ENCODE measurements at places on chromosomes 1 and 21.
A peak's percentile ranks its signal among the peaks of the same experiment; 100 is the strongest.

GRCh38 chr1:39086865-39087409 is 60.8 kb downstream of the NDUFS5 start:
- DNase-seq = no peak

GRCh38 chr1:54268762-54269297 is 68.9 kb downstream of the MRPL37 start:
- no peak for DNase-seq

GRCh38 chr1:5651964-5652821 is 340.0 kb downstream of the NPHP4 start:
- no peak for DNase-seq

GRCh38 chr1:67058242-67058641 is 4.3 kb upstream of the SLC35D1 start:
- no peak for DNase-seq

GRCh38 chr21:45856906-45857305 is 124.7 kb upstream of the COL6A1 start:
- no peak for DNase-seq

DNA sequence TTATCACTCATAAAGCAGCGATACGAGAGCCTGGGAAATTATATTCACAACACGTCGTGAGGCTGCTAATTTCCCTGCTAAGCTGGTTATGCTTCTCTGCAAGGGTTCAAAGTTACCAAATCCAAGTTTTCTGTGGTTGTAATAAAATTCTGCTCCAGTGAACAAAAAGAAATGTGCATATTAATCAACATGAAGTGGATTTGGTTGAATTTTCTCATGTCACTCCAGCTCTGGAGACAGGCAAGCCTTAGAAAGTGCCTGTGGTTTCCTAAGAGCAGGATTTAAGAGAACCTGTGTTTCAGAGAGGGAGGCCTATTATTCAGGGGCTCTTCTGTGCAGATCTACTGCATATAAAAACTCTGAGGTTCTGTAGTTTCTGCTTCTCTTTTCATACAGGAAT is 87.5 kb downstream of the WLS start:
- no peak for DNase-seq

DNA sequence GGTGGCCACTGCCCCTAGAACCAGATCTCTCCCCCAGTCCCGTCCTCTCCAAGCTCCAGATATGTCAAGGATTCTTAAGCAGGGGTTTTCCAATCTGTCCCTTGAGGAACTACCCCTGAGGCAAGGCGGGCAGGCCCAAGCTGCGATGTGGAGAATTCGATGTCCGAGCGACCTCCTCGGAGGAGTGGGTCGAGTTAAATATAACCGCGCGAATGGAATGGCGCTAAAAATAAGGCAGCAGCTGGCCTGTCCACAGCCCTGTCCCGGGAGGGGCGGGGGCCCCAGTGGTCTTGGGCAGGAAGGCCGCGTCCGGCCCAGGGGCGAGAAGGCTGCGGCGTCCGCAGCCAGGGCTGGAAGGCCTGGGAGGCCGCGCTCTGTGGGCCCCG is 5.8 kb upstream of the FOXD3 start:
- DNase-seq = no peak

DNA sequence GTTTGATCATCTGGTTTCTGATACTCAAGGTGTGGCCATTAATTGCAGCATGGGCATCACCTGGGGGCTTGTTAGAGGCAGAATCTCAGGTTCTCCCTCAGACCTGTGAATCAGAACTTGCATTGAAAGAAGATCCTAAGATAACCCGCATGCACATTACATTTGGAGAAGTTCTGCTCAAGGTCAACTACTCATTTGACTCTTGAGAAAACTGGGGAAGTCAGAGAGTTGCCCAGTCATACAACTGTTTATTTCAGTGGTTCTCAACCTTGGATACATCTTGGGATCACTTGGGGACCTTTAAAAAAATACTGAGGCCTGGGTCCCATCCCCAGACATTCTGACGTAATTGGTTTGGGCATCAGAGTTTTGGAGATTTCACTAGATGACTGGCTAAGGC is 30.5 kb downstream of the CAMTA1 start:
- no peak for DNase-seq

- no peak for DNase-seq
These were observed 30.3 kb upstream of the ID3 start for GRCh38 chr1:23589585-23589986.

DNA sequence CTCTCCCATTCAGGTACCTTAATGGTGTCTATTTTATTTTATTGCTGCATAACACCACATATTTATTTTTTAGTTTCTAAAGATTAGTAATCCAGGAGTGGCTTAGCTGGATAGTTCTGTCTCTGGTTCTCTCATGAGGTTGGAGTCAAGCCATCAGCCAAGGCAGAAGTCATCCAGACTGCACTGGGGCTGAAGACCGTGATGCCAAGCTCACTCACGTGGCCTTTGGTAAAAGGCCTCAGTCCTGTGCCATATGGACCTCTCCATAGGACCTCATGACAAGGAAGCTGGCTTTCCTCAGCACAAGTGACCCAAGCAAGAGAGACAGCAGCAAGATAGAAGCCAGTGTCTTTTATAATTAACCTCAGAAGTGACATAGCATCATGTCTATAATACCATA is 23.0 kb upstream of the DDR2 start:
- DNase-seq = no peak

GRCh38 chr1:199784138-199784895 is 243.2 kb upstream of the NR5A2 start:
- DNase-seq = no peak

DNA sequence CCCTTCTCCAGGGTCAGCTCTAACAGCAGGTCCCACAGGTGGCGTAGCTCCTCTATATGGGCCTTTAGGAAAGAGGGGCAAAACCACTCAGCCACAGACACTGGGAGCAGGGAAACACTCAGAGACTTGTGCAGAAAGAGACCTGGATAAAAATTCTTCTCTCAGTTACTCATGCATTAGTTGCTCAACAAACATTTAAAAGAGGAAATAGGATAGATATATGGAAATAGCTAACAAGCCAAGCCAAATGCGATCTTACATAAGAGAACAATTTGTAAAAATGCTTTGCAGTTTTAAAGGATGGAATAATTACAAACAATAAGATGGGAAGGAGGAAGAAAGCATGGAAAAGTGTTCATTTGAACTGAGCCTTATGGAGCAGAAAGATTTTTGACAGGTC is 4.9 kb downstream of the SPTA1 start:
- no peak for DNase-seq

DNA sequence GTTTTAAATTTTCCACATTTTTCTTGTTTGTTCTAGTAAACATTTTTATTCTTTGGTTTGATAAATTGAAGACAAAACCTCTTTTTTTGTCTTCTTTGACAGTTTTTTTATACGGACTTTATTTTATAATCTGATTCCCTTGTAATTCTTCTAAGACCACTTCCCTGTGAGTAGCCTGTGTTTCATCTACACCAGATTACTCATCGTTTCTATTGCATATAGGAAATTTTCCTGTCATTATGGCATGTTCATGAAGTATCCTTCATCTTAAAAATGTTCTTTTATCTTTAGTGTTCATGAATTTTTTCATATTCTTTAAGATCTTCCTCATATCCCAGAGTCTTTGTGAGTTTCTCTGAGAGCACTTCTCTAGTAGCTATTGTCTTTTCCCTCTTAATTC is 109.8 kb downstream of the USP25 start:
- DNase-seq = no peak

- DNase-seq = no peak
These were observed 333.9 kb downstream of the SRGAP2C start for GRCh38 chr1:121518726-121519041.

- DNase-seq = peak; percentile 29
These were observed 698 bp downstream of the MOV10 start for GRCh38 chr1:112674986-112675727.

DNA sequence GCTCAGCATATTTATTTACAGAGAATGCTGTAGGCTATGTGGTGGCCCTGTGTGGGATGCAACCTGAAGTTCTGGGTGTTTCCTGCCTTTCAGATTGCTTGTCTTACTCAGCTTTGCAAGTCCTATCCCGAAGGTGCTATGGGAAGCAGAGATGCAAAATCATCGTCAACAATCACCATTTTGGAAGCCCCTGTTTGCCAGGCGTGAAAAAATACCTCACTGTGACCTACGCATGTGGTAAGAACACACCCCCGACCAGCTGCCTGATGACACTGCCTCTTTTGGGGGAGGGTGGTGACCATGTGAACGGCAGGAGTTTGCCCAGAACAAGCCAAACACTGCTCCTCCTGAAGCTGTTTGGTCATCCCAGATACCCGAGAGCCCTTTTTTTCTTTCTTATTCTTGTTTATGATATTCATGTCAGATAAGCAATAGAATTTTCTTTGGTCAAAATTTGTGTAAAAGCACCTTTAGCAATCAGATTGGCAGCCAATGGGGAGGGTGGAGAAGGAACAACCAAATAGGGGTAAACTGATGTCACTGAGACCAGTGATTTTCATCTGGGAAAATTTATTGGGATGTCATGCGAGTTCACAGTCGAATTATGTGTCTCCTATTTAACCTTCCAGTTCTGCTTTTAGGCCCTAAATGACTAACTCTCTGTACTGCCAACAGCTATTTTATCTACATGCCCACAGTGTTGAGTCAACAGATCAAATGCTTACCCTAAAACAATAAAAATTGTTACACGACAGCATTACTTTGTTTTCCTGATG is 82.6 kb downstream of the EVA1C start:
- DNase-seq = no peak

DNA sequence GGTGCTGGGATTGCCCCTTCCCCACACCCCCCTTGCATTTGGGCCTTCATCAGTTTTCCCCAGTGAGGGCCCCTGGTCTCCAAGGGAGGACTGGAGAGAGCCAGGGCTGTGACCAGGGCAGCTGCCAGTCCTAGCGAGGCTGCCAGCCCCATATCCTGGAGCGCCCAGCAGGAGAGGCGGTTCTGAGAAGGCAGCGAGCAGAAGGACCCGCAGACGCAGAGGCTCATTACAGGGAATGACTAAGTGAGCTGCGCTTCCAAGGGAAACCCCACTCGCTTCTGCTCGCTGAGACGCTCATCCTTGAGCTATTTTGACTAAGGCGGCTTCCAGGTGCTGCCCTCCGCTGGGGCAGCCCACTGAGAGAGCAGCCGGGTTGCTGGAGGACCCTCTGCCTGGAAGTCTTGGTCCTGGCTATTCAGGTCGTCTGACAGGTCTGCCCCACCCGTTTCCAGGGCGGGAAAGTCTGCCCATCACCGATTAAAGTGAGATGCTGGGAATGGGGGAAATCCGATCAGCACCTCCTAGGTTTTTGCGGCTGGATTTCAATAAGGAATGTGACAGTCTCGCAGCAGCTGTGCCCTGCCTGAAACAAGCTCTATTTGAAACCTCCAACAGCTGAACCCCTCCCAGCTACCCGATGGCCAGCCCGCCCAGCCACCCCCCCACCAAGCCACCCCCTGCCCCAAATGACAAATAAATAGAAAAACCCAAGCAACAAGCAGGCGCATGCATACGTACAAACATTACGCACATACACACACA is 2.8 kb downstream of the KCNN3 start:
- DNase-seq = peak; percentile 58

DNA sequence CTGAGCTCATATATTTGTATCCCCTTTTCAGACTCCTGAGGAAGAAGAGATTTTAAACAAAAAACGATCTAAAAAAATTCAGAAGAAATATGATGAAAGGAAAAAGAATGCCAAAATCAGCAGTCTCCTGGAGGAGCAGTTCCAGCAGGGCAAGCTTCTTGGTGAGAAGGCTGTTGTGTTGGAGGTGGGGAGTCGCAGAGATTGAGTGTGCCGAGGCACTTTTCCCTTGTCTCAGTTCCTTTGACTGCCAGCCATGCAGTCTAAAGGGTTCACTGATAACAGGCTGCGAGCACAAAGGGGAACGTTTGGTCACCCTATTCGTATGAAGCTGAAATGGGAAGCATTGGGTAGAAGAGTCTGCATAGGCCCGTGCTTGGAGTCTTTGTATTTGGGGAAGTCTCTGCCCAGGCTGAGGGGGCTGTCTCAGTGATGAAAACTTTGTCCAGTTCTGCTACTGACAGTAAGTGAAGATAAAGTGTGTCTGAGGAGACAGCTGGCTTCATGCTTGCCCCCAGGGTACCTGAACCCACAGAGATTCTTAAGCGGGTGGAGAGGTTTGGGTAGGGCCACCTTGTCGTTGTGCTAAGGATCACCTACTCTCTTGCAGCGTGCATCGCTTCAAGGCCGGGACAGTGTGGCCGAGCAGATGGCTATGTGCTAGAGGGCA is 2.8 kb downstream of the RPS8 start:
- no peak for DNase-seq

GRCh38 chr21:42753804-42754203 is 100.4 kb downstream of the PDE9A start:
- no peak for DNase-seq

- peak; percentile 81 for DNase-seq
These were observed 1.1 kb upstream of the SMG7 start for GRCh38 chr1:183470961-183471742.

GRCh38 chr1:208036106-208036808 is 125.3 kb upstream of the CD34 start:
- DNase-seq = no peak

DNA sequence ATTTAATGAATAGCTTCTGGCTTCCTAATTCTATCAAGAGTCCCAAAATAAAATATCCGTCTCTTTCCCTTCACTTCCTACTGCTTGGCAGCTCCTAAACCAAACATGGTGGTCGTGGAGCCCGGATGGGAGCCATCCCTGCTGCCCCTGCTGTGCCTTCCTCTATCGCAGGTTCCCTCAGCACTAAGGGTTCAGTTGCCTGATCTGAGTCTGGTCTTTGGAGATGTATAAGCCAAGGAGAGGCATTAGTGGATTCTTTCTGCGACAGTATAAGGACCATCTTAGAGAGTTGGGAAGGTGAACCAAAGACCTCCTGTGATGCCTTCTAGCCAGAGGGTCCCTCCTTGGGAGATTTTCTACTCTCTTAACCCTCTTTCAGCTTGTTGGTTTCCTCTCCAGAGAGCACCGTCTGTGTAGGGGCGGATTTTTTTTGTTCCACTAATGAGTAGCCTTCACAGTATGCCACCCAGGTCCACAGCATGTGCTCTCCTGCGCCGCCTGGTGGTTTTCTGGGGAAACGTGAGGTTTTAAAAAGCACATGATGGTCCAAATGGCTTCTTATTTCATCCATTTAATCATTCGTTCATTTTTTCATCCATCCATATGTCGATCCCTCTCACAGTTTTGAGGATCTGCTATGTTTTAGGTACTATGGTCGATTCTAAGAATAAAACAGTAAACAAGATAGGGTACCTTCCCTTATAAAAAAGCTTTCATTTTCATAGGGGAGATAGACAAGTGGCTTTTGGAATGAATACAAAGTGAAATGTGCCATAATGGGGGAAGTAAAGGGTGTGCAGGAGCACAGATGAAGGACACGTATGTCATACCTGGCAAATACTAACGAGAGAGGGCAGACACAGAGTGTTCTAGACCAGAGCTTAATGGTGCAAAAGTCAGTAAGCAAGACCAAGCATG is 71.0 kb downstream of the NFASC start:
- peak; percentile 66 for DNase-seq

Data from stimulated activated CD4-positive, alpha-beta T cell treated with anti-CD3 and anti-CD28 coated beads, Interleukin-1b, Interleukin-23, amount 100 ng/mL, for 48 hours (primary cell).